NCI-H2081 (cell line): ENCODE measurements at places on chromosomes 4 and X.

DNA sequence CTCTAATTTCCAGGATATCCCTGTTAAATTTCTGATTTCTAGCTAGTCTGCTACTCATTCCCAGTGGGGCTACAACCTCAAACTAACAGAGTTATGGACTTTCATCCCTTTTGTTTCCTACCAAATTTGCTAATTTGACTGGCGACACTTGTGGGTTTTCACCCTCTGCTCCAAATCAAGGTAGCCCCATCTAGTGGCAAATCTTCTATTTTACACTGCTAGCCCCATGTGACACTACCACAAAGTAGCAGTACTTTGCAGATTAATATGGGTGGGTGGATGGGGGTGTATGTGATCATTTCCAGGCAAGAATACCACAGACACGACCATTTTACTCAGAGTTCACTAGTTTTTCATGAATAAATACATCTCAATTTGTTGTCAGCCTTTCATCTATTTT, 150.3 kb downstream of the MSL3 start:
- peak; percentile 45 for DNase-seq

GRCh38 chrX:9746148-9746888, 19.3 kb downstream of the GPR143 start:
- DNase-seq, result no peak

- no peak for DNase-seq
Observed at GRCh38 chr4:147361726-147362125, 119.2 kb upstream of the EDNRA start.

DNA sequence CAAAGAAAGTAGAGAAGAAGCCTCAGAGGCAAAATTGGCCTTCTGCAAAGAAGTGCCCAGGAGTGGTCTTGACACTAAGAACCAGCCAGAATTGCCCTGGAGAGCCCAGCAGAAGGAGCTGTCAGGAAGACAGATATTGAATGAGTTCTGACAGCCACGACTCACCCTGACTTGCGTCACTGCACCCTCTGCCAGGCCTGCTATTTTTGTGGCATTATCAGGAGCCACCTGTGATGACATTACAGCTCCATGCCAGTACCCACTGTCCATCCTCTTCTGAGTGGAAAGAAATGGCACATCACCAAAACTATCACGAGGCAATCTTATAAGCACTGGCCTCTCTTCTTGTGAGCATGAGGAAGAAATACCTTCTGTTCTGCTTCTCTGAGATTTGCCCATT, 67.7 kb downstream of the SMIM20 start:
- no peak for DNase-seq

DNA sequence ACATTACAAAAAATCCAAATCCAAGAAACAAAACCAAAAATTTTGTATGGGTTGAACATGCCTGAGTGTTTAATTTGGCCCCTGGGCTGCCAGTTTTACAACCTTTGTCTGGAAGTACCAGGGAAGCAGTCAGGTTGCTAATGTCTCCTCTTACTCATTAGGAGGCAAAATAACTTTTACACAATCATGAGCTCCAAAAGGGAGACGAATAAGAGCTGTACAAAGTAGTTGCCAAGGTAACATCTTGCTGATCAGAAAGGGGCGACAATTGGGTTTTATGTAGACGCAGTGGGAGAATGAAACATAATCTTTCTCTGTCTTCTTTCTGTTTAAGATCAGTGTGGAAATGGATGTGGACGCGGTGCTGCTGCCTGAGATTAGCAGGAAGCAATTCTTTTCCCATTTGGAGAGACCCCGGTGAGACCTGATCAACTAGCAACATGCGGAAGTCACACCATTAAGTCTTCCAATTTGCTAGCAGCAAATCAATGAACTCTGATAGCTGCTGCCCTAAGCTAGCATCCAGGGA, 90.7 kb upstream of the IGFBP7 start:
- no peak for DNase-seq

- no peak for DNase-seq
Observed at GRCh38 chrX:39296472-39296871, 495.2 kb downstream of the MID1IP1 start.

DNA sequence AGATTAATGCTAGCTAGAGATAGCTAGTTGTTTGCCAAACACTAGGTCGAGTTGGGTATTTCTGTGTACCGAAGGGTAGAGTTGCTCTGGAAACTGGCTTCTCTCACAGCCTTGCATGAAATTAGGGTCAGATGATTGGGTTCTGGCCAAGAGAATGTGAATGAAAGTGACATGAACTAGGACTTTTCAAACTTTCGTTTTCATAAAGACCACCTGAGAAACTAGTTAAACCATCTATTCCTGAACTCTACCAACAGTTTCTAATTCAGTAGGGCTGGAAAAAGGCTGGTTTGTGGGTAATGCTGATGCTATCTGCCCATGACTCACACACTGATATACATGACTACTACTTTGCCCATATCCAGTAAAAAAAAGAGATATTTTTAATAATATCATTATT, 157.6 kb downstream of the GASK1B start:
- no peak for DNase-seq

- DNase-seq, result no peak
Observed at GRCh38 chr4:8352368-8353157, 83.0 kb downstream of the HTRA3 start.

DNA sequence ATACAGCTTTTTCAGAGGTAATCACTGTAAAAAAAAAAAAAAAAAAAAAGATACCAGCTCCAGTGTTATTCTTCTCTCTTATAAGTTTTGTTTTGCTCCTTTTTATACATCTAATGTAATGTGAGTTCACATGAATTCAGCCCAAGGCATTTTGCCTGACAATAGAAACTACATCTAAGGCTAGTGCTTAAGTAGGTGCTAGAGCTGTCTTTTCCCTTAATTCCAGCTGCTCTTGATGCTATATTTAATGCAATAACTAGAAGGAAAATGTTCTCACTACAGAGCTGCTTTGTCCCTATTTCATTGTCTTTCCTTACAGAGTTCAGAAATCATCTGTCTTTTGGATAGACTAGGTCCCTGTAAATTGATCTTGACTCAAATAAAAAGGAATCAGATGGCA, 150.1 kb downstream of the NAA11 start:
- DNase-seq, result no peak

- DNase-seq, result no peak
Observed at GRCh38 chr4:8649631-8650361, 57.2 kb downstream of the CPZ start.

DNA sequence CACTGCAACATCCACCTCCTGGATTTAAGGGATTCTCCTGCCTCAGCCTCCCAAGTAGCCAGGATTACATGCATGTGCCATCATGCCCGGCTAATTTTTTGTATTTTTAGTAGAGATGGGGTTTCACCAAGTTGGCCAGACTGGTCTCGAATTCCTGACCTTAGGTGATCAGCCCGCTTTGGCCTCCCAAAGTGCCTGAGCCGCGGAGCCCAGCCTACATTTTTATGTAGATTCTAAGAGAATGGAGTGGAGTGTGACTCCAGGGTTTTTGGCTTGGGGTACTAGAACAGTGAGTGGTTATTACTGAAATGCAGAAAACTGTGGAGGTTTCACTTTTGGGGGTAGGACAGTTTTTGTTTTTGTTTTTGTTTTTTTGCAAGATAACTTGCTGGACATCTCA, 806.0 kb downstream of the ADGRL3 start:
- no peak for DNase-seq

DNA sequence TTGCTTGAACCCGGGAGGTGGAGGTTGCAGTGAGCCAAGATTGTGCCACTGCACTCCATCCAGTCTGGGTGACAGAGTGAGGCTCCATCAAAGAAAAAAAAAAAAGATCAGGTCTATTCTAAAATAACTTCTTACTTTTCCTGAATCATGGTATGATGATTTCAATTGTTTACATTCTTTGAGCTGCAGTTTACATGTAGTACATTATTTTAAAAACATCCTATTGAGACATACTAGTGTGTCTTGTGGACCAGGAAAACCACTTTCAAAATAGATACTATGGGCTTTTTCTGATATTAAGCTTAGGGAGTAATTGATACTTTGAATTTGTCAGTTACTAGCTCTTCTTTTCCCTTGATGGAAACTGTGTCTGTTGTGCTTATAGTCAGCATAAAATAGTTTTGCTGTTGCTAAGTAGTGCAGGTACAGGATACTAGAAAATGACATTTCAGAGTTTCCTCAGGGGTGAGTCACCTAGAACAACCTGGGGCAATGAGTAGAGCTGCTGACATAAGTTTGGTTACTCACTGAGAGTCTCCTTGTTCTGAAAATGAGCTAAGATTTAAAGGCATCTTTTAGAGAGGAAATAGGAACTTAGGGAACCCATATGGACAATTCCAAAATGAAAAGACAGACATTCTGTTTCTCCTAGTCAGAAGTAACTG, 53.2 kb upstream of the C4orf54 start:
- no peak for DNase-seq

- DNase-seq, result no peak
Observed at GRCh38 chr4:8220661-8221450, 21.8 kb downstream of the SH3TC1 start.

DNA sequence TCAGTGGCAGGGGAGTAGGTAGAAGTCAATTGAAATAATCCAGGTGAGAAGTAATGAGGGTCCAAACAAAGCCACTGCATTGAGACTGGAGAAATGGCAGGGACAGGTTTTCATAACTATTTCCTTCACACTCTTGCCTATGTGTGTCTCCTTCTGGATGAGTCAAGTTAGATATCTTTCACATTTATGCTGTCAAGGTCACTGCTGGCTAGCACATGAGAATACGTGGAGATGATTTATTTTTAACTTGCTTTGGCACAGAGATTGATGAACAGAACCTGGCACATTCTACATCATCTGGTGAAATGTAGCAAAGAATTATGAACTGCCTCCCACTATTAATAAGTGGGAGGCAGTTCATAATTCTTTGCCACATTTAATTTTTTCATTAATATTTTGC, 66.7 kb upstream of the BOD1L1 start:
- DNase-seq, result no peak

- no peak for DNase-seq
Observed at GRCh38 chr4:90643156-90643555, 516.0 kb downstream of the CCSER1 start.

DNA sequence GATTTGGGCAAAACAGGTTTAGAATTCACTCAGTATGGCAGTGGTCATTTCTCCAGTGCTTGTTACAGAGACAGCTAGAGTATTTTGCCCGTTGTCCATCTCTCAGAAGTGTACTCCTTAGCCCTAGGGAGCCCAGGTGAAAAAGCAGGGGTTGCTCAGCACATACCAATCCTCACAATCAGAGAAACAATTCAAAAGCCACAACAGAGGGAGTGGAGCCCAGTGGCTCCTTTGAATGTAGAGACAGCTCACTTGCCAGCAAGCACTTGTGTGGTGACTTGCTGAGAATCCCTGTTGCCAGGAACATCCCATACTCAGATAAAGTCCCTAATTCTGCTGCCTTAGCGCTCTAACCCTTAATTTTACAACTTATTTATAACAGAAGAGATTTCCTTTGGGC, 1488.3 kb downstream of the RPA4 start:
- DNase-seq, result no peak

GRCh38 chr4:145090380-145090779, 7.6 kb downstream of the ANAPC10 start:
- DNase-seq, result no peak

GRCh38 chr4:66376396-66376795, 706.1 kb upstream of the EPHA5 start:
- DNase-seq, result no peak

GRCh38 chr4:184792950-184793555, 32.7 kb downstream of the ACSL1 start:
- DNase-seq, result no peak

DNA sequence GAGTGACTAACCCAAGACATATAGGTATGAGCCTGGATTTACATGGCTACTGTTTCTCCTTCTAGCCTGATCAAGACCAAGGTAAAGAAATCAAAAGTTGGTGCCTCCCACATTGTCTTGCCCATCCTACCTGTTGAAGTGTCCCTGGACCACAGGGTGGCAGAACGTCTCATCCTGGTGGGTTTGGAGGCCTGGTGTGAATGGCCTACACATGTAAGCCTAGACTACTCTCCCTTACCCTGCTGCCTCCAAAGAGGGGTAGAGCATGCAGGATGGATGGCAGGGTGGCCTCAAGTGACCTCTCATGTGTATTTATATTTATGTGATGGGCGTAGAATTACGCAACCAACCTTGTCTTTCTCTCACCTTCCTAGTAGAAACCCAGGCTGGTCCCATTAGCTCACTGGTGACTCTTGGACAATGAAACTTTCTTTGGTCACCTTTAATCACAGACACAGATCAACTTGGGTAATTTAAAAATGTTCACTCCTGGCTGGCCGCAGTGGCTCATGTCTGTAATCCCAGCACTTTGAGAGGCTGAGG, 73.3 kb upstream of the SOD3 start:
- no peak for DNase-seq

DNA sequence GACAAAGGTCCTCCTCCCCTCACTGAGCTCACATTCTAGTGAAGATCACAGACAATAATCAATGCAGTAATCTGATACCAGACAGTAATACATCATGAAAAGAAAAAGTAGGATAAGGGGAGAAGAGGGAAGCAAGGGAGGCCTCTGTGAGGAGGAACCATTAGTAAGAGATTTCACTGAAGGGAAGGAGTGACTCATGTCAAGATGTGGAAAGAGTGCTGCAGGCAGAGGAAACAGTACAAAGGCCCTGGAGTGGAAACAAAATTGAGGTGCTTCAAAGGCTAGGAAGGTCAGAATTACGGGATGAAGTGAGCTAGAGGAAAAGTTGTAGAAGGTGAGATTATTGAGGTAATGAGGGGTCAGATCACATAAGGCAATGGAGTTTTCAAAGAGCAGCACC, 38.1 kb downstream of the LAMTOR3 start:
- DNase-seq, result no peak

GRCh38 chr4:63619771-63620170, 789.5 kb downstream of the TECRL start:
- no peak for DNase-seq

DNA sequence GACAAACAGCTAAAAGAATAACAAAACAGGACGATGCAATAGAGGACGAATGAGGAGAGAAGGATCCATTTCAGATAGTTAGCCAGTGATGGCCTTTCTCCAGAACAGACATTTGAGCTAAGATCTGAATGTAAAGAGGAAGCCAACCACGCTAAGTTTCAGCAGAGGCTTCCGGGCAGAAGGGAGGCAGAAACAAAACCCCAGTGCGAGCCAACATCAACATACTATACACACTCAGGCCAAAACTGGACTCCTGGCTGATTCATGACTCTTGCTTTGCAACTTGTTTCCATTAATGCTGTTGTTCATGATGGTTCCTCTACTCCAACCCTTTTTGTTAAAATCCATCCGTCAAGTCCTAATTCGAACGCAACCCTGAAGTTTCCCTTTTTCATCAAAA, 730.3 kb downstream of the TRIML1 start:
- no peak for DNase-seq
